Astrocyte (in vitro differentiated cells and primary cell): ENCODE measurements at places on chromosomes 4 and X. TPM values are rescaled to one million over a fixed set of nuclear protein-coding genes. Genes with fewer than 3 reads are reported as not detected.
A peak's percentile ranks its signal among the peaks of the same experiment; 100 is the strongest.

- DNase-seq, result no peak
Measured at GRCh38 chr4:82753725-82754410, 44.7 kb downstream of the SCD5 start.

DNA sequence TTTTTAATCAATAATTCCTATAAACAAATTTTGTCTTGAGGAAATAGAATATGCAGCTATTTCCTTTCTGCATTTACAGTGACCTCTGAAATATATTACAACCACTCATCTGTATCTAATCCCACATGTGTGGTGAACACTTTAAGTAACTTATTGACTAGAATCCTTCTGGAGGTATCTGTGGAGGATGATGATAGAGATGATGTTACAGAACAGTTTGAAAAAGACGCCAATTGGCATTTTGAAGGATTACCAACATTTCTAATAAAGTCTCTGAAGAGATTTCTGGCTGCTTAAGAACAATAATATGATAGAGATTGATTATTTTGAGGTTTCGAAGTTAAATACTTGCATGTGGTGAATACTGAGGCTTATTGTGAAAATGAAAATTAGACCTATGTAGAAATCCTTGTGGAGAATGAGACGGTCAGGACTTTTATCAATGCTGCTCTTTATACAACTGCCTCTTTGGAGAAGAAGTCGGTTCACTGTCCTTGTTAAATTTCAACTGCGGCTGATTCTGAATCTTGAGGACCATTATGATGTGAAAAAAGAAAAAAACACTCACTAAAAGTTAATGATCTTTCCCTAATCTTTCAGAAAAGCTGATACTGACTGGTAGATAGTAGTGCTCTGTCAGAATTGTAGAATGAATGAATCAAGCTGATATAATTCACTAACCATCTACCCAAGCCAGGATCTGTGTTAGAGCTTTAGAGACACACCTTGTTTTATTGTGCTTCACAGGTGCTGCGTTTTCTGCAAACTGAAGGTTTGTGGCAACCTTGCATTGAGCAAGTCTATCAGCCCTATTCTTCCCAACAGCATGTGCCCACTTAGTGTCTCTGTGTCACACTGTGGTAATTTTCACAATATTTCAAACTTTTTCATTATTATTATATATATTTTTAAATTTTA, 204.7 kb downstream of the SPRY1 start:
- DNase-seq, result no peak

GRCh38 chrX:88135735-88136134, 611.3 kb upstream of the CPXCR1 start:
- DNase-seq, result no peak

DNA sequence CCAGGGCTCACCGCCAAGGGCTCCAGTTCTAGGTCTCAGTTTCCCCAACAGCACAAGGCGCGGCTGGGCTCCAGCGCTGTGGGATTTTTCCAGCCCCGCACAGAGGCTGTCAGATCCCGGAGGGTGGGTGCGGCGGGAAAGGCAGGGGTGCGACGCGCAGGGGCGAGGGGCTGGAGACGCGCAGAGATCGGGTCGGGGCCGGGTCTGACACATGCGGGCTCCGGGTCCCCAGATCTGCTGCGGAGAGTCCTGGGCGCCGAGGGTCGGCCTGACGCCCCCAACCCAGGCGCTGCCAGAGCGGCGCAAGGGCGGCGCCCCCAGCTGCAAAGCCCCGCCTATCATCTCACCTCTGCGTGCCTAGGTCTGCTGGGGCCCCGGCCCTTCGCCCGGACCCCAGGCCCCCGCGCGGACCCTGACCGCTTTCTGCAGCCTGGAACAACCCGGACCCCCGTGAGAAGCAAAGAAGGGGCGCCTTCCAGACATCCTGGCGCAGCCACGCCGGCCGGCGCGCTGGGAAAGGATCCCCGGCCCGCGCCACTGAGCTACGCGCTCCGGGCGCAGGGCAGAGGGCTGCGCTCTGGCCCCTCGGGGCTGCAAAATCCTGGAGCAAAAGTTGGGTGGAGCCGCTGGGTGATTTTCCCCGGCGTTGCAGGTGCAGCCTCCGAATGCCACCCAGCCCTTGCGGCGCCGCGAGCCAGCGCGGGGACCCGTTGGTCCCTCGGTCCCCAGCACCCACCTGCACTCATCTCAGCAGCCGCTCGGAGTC, 486 bp downstream of the ABLIM2 start:
- no peak for DNase-seq

DNA sequence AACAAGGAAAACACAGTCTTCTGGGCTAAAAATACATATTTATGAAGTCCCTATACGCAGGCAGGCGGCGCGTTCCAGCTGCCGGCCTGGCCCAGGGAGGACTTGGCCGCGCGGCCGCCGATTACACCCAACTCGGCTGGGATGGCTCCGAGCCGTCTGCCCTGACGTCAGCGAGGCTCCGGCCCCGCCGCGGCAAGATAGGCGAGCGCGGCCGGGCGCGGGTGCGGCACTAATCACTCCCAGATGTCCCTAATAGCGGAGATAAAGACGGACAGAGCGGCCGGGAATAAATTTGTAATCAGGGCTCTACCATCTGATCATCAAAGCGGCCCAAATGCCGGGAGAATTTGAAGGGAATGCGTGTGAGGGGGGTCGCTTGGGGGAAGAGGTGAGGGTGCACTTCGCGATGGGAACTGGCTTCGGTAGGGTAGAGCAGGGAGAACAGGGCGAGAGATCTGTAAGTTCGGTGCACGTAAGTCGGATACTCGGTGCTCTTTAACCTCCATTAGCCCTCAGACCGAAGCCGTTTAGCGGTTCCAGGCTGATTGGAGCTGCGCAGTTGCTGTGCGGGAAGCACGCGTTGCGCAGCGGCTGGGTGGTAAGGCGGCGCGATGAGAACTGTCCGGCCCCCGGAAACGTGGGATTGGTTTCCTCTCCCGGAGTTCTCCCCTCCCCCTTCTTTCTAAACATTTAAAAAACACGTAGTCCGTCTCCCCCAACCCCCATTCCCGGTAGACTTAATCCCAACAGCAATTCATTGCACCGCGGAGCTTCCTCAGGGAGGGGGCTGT, 7.7 kb downstream of the HAND2 start:
- DNase-seq, result peak; percentile 63

GRCh38 chrX:131588995-131589394, 45.1 kb downstream of the OR13H1 start:
- DNase-seq, result peak; percentile 65

- DNase-seq, result no peak
Measured at GRCh38 chrX:15616531-15616930, 15.8 kb upstream of the ACE2 start.

DNA sequence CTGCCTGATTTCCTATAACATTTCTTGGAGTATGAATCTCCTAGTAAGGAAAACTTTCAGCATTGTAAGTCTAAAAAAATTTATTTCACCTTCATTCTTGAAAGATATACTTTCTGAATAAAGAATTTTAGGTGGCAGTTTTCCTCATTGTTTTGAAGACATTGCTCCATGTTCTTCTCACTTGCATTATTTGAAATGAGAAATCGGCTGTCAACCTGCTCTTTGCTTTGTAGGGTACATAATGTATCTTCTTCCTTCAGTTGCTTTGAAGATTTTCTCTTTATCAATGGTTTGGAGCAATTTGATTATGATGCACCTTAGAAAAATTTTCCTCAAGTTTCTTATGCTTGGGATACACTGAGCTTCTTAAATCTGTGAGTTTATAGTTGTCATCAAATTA, 120.3 kb downstream of the EVC2 start:
- DNase-seq, result no peak

GRCh38 chrX:51893931-51894696, 691 bp downstream of the MAGED1 start:
- DNase-seq, result no peak

- DNase-seq, result no peak
Measured at GRCh38 chr4:185730849-185731608, 81.0 kb downstream of the SORBS2 start.

DNA sequence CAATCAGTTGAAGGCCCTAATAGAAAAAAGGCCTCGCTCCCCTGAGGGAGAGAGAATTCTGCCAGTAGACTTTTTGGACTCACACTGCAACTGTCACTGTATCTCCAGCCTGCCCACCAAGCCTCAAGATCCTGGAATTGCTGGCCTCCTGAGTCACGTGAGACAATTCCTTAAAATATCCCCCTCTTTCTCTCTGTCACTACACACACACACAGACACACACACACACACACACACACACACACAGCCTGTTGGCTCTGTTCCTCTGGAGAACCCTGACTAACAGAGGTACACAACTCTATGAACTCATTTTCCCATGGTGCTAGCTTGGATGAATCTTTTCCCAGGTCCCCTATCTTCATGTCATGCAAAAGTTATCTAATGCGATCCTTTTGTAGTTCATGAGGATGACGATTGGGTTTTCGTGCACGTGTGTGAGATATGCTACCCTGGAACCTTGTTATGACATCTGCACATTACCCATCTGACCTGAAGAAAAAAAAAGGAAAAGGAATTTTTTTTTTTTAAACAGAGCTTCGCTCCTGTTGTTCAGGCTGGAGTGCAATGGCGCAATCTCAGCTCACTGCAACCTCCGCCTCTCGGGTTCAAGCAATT, 13.7 kb downstream of the CLRN2 start:
- DNase-seq, result no peak

- DNase-seq, result no peak
Measured at GRCh38 chr4:42610941-42611340, 46.0 kb downstream of the ATP8A1 start.

- no peak for DNase-seq
Measured at GRCh38 chrX:84363663-84364062, 138.6 kb downstream of the HDX start.

DNA sequence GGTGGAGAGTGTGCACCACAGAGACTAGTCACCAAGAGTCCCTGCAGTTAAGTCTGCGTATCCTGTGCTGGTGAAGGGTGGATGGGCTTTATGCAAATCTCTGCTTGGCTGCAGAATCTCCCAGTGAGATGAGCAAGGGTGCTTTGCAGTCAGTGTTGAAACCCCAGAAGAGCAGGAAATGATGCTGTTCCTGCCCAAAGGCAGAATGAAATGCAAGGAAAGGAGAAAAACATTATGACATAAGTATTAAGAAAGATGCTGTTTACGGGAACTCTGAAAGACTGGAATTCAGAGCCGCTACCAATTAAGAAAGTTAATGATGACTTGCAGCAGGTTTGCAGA, 25.4 kb upstream of the ACSL1 start:
- DNase-seq, result no peak

Gene SRPX
- 60.1 and 67.7 TPM in 2 replicates for total RNA-seq

Gene DNAAF6
- total RNA-seq, result not detected in 2 replicates

Gene SMIM43
- not detected in 2 replicates for total RNA-seq

Gene PAK3
- total RNA-seq, result 13.7 TPM in 2 replicates

Gene SLC25A31
- total RNA-seq, result not detected in 2 replicates

Gene PARM1
- 1.2 and 2.4 TPM in 2 replicates for total RNA-seq

Gene CHIC2
- 38.2 and 40.6 TPM in 2 replicates for total RNA-seq

Gene SLITRK4
- 2.7 and 3.7 TPM in 2 replicates for total RNA-seq
